ENCODE measurements at places on chromosomes 7 and 10.

DNA sequence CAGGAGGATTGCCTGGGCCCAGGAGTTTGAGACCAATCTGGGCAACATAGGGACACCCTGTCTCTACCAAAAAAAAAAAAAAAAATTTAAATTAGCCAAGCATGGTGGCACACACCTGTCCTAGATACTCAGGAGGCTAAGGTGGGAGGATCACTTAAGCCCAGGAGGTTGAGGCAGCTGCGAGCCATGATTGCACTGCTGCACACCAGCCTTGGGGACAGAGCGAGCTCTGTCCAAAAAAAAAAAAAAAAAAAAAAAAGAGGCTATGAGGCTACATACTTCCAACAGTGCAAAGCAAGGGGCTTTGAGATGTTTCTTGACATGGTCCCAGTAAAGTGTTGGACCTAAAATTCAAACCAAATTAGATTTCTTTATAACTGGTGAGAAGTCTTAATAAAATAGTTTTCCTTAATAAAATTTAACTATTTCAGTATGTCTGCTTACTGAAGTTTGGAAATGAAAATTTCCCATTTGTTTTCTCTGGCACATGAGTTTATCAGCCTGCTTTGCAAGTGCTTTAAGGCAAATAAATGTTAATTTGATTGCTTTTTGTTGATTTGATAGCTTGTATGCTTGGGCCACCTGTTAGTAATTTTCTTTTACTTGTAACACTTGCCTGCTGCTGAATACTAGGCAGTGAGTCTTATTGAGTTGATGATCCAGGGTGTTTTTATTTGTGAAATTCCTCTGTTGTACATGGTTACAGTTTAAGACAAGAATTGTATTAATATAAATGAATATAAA lies 16.1 kb downstream of the CALU start:
- no peak for DNase-seq

DNA sequence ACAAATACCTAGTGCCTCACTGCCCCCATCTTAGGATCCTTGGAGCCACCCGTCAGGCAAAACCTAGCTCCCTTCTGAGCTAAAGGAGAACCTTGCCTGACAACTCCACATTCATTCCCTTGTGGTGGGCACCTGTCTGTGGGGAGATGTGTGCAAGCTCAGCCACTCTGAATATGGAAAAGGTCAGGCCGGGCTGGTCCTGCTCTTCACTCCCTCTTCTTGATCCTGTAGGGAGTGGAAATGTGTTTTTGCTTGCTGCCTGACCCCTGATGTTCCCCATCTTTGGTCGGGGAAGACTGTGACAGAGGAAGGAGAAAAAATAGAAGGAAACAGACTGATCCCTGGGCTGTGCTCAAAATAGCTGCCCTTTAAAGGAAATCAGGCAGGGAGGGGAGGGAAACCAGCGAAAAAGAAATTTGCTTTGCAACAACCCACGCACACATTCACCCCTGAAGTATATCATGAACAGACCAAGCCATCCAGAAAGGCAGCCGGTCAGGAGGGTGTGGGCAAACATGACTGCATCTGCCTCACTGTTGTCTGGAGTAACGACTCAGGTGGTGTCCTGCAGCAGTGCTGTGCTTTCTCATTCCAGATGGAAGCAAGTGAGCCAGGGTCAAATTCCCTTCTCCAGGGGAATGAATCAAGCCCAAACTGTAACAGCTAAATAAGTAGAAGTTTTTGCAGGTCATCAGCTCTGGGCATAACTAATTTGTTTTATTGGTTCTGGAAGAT lies 74.0 kb downstream of the SCRN1 start:
- DNase-seq: no peak

DNA sequence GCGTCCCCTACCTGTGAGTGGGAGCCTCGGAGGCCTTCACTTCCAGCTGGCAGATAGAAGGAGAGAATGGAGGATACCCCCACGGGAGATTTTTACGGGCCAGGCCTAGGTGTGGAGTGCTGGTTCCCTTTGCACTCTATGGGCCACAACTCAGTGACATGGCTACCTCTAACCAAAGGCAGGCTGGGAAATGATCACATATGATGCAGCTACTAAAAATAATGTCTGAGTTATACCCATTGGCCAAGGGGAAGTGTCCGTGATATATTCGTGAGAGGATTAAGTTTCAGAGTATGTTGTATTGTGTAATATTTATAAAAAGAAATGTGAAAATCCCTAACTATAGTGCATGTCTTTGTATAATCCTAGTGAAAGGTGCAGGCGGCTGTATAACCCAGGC lies 13.5 kb upstream of the HIPK2 start:
- no peak for DNase-seq

GRCh38 chr7:154633641-154634040 lies 369.3 kb downstream of the PAXIP1 start:
- DNase-seq: no peak

DNA sequence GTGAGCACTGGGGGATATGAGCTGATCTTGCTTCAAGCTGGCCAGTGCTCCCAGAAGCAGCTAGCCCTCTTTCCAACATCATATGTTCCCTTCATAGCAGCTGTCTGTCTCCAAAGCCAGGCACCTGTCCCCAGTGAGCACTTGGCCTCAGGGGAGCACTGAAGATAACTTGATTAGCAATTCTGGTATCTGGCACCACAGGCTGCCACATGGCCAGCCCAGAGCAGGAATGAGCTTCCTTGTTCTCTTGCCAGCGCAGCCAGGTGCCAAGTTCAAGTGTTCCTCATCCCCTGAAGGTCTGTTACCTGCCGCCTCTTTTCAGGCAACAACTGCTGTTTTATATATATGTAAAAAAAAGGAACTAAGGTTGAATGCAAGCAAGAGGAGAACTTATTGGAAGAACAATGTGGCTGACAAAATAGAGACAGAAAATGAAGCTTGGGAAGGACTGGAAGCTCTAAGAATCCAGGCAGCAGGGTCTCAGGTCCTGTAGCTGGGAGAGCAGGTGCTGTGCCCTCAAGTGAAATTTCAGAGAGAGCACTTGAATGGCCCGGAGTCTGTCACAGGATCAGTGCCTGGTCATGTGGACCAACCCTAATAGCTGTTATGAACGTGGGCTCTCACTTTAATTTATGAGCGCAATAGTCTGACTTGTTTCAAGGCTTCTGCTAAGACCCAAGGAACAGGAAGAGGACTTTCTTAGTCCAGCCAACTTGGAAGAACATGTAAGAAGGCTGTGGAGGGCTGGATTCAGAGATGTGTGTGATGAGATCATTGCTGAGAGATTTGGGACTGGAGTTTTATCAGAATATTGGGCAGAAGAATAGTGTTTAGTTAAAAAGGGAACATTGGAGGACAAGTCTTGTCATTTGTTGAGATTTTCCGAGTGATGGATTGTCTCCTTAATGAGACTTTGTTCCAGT lies 267.2 kb downstream of the GLRX3 start:
- no peak for DNase-seq

DNA sequence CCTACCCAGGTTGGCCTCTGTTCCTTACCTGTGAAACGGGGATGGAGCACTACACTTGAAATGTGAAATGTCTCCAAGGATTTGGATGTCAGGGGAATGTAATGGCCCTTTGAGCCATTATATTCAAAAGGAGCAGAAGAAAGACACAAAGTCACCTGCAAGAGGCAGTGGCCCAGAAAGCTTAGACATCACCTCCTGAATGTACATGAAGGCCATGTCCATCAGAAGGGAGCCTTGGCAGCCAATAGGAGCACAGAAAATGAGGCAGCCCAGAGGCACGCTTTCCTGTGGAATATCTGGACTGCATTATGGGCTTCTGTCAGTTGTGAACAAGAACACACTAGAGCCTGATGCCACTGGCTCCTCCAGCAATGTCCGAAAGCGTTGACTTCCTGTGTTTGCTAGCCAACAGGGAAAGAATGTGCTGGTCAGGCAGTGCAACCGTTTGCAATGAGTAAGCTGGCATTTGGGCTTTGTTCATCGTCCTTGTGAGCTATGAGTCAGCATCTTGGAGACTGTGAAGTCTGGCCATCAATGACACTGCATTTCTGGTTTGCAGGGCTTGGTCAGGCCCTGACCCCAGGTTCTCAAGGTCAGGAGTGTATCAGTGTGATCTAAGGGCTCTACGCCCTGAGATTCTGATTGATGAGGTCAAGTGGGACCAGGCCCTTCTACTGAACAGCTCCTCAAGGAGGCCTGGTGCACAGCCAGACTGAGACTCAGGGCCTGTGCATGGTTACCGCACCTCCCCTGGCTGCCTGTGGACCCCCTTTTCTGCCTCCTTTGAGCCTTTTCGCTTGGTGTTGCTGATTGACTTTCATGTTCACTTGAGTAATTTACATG lies 222.4 kb downstream of the RPS24 start:
- DNase-seq: no peak

DNA sequence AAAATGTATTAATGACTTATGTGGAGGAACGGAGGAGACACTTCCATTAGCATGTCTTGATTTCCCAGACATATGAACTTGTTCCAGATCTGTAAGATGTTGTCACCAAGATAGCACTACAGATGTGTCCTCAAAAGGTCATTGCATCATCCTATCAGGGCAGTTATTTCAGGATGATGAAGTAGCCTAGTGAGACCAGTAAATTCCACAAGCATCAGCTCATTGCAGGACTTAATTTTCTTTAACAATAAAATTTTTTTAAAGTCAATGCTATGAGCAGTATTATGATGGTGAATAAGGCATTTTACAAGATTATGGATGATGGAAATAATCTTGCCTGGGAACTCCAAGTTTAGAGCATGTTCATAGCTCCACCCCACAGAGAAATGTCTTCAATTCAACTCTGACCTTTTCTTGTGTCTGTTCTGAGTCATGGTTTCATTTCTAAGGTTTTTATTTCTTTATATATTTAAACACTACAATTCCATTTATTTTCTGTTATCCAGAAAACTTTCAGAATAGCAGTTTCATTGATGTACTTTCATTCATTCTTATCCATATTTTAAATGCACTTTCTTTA lies 1203.3 kb upstream of the CELF2 start:
- DNase-seq: no peak

DNA sequence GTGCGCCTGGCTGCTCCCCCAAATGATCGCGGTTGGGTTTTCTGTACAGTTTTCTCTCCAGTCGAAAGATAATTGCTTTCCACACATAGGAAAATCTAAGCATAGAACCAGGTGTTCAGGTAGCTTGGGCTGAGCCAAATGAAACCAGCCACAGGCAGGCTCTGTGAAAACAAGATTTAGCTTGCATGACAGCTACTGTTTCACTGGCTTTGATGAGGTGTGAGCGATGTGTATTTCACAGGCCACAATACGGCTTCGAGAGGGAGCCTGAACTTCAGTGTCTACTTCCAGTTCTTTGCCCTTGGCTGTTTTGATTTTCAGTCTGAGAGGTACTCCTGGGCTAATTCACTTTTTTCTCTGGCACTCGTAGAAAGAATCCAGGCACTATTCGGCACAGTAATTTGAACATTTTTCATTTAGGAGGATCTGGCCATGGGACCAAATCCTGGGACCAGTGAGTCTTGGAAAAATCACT lies 110.5 kb downstream of the JCAD start:
- no peak for DNase-seq

GRCh38 chr7:15291699-15292098 lies 270.1 kb downstream of the AGMO start:
- DNase-seq: no peak

All from stimulated activated CD8-positive, alpha-beta memory T cell treated with anti-CD3 and anti-CD28 coated beads, Interleukin-4, amount 100 ng/mL, for 1 hour (primary cell).